ENCODE measurements at places on chromosomes 1 and 21. TPM values are rescaled to one million over a fixed set of nuclear protein-coding genes. Genes with fewer than 3 reads are reported as not detected.

CACNA1S gene
- total RNA-seq, result not detected

ESRRG gene
- not detected for total RNA-seq

NR1I3 gene
- not detected for total RNA-seq

PCP4 gene
- total RNA-seq, result not detected

- DNase-seq, result no peak
Measured at GRCh38 chr1:185987611-185988321, 253.6 kb downstream of the HMCN1 start.

- peak; percentile 81 for DNase-seq
Measured at GRCh38 chr1:54810153-54810942, 9.2 kb upstream of the TTC22 start.

GRCh38 chr1:39894884-39895495 lies 6.7 kb downstream of the MYCL start:
- DNase-seq, result no peak

DNA sequence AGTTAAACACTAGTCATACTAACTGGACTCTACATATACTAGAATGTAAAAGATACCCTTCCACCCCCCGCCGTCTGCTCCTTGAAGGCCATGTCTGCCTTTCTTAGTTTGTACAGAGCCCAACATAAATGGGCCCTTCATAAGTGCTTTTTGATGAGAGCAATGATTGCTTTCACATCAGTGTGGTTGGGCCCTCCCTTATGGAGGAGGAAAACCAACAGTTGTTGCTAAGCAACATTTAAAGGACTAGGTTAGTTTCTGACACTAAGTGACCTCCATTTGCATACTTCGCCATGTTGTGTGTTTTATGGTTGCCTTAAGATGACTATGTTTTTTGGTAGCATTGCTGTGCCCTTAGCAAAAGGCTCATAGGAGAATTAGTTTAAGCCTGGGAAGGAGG lies 182.0 kb upstream of the SGIP1 start:
- DNase-seq, result peak; percentile 48

DNA sequence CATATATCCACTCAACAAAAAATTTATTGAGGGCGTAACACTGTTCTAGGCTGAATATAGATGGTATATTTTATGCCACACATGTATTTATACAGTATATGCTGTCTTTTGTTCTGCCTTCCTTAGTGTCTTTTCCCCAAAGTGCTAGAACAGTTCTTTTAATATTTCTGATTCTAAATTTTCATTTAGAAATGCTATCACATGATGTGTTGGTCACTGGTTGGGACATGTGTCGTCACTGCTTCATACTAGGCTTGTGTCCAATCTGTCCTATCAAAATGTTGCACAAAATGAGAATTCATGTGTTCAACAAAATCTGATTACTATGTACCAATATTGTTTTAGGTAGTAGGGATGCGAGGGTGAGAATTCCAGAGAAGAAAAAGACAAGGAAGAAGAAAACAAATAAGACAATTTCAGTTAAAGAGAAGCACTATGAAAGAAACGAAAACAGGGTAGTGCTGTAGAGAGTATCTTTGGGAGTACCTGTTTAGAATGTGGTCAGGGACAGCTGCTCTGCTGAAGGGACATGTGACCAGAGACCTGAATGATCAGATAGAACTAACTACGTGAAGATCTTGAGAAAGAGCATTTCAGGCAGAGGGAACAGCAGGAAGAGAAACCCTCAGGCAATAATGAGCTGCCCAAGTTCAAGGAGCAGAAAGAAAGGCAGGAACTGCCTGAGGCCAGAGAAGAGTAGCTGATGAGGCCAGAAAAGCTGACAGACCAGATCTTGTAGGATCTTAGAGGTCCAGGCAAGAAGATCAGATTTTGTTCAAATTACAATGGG lies 1.3 kb downstream of the KMO start:
- no peak for DNase-seq

DNA sequence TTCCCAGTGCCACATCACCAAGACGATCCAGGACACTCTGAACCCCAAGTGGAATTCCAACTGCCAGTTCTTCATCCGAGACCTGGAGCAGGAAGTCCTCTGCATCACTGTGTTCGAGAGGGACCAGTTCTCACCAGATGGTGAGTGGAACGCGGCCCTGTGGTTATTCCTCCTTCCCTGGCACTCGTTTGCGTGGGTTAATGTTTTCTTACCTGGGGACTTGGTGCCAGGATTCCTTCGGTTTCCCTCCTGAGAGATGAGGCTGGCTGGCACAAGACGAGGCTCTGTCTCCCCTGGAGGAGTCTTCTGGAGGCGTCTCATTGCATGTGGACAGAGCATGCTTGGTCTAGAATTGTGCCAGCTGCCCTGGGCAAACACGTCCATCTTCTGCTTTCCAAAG lies 29.3 kb downstream of the ATP5PO start:
- DNase-seq, result no peak

DNA sequence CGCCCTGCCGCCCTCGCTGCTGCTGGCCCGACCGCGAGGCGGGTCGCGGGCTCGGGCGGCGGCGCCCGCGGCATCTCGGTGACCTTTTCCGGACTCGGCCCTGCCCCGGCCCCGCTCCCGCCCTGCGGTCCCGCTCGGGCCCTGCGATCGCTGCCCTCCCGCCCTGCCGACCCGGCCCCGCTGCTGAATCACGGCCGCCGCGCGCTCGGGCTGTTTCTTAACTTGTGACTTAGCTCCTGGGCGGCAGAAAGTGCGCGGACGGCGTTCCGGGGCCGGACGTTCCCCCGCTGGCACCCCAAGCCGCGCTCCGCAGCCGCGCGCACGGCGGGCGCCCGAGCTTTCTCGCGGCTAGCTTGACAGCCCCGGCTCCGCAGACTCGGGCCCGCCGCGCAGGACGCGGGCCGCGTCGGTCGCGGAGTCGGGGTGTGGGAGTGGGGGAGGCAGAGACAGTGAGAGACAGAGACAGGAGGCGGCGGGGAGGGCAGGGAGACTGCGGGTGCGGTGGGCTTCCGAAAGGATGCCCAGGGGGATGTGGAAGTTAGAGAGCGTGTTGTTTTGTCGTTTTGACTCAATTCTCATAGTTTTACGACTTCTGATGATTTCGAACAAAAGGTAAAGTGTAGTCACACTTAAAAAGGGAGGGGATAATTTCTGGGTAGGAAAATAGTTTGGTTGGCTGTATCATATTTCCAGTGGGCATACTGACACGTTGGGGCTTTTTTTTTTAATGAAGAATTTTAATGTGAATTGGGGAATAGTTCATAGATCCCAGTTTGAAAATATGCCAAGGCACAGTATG lies 49.8 kb downstream of the PRDM2 start:
- peak; percentile 60 for DNase-seq

All from activated CD4-positive, alpha-beta memory T cell treated with anti-CD3 and anti-CD28 coated beads, Interleukin-2, amount 10 ng/mL, durations not matched to agents 7 days and 5 days (primary cell).